ENCODE measurements at places on chromosomes 7 and 10.

DNA sequence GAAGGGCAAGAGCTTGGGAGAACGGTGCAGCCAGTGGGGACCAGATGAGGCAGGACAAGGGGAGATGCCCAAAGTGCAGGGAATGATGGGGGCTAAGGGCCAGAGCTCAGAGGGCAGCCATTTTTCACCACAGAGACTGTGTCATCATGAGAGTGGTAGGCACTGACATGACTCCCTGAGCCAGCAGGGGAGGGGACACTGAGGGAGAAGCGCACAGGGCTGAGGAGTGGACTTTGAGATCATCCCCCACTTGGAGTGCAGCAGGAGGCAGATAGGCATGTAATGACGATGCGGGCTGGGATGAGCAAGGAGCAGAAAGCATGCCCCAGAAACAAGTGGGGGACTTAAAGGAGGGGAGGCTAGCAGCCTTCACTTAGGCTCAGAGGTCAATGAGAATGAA lies 5.2 kb upstream of the SMKR1 start:
- DNase-seq: no peak

DNA sequence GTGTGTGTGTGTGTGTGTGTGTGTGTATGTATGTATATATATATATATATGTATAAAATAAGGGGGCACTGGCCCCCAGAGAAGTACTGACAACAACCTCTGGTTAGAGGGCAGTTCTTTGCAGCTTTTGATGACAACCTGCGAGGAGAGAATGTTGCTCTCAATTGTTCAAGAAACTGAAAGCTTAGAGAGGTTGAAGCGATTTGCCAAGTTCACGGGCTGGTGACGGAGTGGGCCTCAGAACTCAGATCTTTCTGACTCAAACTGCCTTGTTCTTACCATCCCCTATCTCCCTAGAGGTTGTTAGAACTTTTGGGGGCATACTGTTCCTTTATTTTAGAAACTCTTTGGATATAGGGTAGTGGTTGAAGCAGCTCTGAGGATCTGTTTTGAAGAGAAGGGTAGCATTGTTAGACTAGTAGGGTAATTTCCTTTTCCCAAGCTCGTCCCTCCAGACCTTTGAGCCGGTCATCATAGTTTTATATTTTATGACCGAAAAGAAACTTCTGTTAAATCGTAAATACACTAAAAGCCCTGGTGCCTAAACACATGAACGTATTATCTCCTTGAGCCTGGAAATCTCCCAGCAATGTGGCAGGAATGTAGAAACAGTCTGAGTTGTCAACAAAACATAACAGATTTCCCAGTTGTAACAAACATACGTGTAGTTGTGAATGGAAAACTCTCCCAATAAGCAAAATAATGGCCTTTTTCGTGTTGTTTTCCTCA lies 541.7 kb upstream of the GALNT17 start:
- no peak for DNase-seq

GRCh38 chr10:124213899-124214510 lies 120.6 kb upstream of the CHST15 start:
- DNase-seq: no peak

- no peak for DNase-seq
Observed at GRCh38 chr7:77687100-77687746, 9.0 kb upstream of the RSBN1L start.

DNA sequence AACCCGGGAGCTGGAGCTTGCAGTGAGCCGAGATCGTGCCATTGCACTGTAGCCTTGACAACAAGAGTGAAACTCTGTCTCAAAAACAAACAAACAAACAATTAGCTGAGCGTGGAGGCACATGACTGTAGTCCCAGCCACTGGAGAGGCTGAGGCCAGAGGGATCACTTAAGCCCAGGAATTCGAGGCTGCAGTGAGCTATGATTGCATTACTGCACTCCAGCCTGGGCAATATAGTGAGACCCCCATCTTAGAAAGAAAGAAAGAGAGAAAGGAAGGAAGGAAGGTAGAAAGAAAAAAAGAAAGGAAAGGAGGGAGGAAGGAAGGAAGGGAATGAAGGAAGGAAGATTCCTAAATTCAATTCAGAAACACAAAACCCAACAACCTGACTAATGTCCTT lies 141.3 kb upstream of the TNRC18 start:
- no peak for DNase-seq

DNA sequence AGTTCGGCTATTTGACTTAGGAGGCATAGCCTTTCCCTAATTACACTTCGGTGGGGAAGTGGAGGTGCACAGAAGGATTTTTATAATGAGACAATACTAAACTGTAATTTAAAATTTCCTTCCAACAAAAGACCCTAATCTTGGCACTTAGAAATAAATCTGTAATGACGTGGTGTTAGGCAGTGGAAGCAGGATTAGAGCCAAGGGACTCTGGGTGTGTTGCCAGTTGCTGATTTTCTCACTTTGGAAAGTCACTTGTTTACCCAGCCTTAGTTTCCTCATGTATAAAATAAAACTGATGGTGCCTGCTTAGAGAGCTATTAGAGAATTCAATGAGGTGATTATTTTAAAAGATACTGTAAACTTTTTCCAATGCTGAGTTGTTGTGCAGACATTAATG lies 287.2 kb downstream of the AUTS2 start:
- DNase-seq: no peak

GRCh38 chr10:66321723-66322665 lies 603.8 kb upstream of the LRRTM3 start:
- DNase-seq: no peak

- no peak for DNase-seq
Observed at GRCh38 chr10:69894156-69894555, 92.5 kb downstream of the COL13A1 start.

DNA sequence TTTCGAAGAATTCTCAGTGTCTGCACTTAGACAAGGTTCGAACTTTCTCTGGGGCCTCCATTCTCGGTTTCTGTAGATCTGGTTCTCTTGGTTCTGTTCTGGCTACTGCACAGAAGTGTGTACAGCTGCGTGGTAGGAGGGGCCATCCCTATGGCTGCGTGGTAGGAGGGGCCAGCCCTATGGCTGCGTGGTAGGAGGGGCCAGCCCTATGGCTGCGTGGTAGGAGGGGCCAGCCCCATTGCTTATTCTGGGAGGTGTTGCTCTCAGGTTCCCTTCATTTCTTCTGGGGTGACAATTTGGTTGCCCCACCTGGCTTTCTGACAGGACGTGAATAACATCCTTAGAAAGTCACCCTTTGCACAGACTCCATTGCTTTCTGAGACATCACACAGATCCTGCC lies 65.2 kb upstream of the CHST15 start:
- DNase-seq: no peak

GRCh38 chr7:129918922-129919321 lies 33.8 kb downstream of the UBE2H start:
- DNase-seq: no peak

GRCh38 chr10:118754229-118754555 lies 578 bp downstream of the CACUL1 start:
- DNase-seq: peak; percentile 63

GRCh38 chr10:73855413-73855812 lies 18.9 kb downstream of the CAMK2G start:
- no peak for DNase-seq

DNA sequence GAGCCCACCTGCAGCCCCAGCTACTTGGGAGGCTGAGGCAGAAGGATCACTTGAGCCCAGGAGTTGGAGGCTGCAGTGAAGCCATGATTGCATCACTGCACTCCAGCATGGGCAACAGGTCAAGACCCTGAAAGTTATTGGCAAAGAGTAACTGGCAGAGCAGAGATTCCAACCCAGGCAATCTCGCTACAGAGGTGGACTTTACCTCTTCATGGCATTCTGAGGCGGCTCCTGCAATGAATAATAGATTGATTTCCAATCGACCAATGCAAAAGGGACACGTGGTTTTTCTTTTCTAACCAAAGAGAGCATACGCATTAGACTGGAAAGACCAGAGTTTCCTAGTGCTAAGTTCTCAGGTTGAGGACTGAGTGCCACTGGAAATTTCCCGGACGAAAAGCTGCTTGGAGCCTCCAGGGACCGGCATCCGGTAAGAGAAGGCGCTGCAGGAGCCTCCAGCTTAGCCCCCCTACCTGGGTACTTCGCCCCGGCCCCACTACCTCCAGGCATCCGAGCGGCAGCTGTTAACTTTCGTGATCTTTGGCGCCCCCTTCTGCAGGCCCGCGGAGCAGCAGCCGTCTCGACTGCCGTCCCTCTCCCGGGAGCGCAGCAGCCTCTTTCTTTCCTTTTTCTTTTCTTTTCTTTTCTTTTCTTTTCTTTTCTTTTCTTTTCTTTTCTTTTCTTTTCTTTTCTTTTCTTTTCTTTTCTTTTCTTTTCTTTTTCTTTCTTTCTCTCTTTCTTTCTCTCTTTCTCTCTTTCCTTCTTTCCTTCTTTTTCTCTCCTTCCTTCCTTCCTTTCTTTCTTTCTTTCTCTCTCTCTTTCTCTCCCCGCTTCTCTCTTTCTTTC lies 4.1 kb downstream of the MBLAC1 start:
- DNase-seq: peak; percentile 48

- no peak for DNase-seq
Observed at GRCh38 chr7:826230-826917, 5.9 kb upstream of the SUN1 start.

- no peak for DNase-seq
Observed at GRCh38 chr7:35630024-35630972, 64.6 kb downstream of the HERPUD2 start.

GRCh38 chr10:77428691-77429395 lies 208.8 kb downstream of the KCNMA1 start:
- DNase-seq: no peak

- no peak for DNase-seq
Observed at GRCh38 chr7:90858546-90858945, 262.4 kb downstream of the CDK14 start.

GRCh38 chr7:100942045-100942774 lies 7.1 kb upstream of the MUC3A start:
- DNase-seq: peak; percentile 40

DNA sequence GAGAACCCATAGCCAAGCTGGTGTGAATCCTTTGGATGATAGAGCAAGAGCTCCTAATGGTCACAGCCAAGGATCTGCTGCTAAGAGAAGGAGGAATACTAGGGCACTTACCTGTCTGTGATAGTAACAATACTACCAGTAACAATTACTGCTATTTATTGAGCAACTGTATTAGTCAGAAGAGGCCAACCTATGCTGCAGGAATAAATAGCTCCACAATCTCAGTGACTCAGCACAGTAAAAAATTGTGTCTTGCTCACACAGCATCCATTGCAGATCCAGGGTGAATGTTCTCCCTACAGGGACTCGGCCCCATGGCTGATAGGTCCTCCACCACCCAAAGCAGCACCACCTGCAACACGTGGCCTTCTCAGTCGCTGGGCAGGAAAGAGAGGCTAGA lies 257.6 kb upstream of the ZMIZ1 start:
- DNase-seq: no peak

DNA sequence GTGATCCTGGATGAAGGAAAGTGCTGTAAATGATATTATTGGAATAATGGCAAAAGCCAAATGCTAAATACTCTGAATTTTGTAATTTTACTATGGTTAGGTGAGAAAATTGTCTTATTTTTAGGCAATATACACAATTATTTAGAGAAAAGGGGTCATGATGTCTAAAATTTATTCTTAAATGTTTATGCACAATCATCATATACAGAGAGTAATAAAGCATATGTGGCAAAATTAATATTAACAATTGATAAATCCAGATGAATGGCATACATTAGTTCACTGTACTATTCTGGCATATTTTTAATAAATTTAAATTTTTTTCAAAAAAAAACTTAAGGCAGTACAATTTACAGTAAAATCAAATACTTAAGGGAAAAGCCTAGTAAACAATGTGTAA lies 7.4 kb downstream of the IPMK start:
- no peak for DNase-seq

DNA sequence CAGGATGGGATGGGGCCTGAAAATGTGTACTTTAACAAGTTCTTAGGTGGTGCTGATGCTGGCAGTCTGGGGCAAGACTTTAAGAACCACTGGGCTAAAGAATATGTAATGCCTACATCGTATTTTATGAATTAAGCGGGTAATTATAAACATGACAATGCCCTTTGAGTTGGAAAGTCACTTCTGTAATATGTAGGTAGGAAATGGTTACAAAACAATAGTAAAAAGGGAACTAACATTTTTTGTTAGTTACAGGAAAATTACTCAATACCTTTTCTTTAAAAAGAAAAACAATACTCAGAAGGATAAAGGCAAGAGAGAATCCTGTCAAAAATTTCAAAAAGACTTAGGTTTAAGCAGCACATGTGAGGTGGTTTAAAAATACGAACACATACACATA lies 48.3 kb upstream of the STEAP4 start:
- DNase-seq: no peak

DNA sequence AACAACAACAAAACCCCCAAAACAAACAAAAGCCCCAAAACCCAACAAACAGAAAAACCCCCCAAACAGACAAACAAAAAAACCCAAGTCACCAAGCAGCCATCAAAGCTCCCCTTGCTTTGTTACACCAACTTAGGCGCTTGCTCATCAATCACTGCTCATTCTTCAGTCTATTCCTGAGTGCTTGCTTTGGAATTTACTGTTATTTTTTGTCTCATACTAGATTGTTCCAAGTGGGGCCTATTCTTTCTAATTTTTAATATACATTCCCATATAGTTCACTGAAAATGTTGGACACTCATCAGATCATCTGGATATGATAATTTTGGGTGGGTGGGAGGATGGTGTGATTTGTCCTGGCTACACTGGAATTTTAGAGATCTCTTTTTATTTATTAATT lies 126.0 kb upstream of the JCAD start:
- no peak for DNase-seq

DNA sequence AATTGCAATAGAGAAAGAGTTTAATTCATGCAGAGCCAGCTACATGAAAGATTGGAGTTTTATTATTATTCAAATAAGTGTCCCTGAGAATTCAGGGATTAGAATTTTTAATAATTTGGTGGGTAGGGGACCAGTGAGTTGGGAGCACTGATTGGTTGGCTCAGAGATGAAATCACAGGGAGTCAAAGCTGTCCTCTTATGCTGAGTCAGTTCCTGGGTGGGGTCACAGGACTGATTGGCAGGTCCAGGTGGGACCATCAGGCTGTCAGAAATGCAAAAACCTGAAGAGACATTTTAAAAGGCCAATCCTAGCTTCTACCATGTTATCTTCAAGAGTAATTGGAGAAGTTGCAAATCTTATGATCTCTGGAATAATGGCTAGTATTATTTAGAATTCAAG lies 56.0 kb upstream of the KAT6B start:
- DNase-seq: no peak

DNA sequence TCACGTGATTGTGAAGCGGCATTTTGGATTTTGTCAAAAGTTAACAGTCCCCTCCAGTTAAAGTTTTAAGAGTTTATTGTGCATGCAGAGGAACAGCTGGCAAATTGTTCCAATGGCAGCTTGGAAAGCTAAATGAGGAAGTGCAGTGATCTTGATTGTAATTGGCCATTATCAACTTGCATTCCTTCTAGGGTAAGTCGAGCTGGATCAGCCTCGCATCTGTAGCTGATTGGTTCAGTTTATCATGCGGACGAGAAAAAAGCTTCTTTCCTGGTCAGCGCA lies 566 bp downstream of the ZNF789 start:
- DNase-seq: peak; percentile 25

GRCh38 chr10:128556182-128557110 lies 430.2 kb upstream of the MKI67 start:
- DNase-seq: no peak

GRCh38 chr10:6144406-6145165 lies 55.8 kb downstream of the RBM17 start:
- peak; percentile 85 for DNase-seq

GRCh38 chr7:47546171-47546570 lies 35.7 kb downstream of the TNS3 start:
- no peak for DNase-seq

- no peak for DNase-seq
Observed at GRCh38 chr10:100824886-100825285, 79.5 kb downstream of the PAX2 start.
